ENCODE measurements at places on chromosomes 6 and 20. TPM values are rescaled to one million over a fixed set of nuclear protein-coding genes. Genes with fewer than 3 reads are reported as not detected.

DNA sequence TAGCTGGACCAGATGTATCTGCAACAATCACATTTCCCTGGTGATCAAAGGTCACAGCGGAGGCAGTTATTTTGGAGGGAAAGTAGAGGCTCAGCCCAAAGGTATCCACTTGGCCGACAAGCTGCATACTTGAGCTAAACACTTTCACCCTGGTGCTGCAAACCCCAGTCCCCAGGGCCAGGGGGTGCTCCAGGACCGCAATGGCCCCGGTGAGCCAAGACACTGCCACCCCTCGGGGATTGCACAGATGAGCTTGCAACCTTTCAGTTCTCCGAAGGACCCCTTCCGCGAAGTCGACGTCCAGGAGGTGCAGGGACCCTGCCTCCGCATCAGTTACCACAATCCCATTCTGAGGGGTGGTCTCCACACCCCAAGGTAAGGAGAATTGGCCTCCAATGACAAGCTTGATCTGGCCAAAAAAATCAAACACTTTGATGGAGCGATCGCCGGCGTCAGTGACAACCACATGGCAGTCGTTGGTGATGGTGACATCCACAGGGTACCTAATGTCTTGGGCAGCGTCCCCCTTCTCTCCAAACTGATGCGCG is 823 bp downstream of the NHLRC1 start:
- H3K4me1 ChIP-seq = peaks cover 9% of the 10 kb centered on the region
- peaks cover 23% of the 10 kb centered on the region for H3K27me3 ChIP-seq
- peak overlapping the region; percentile 55 for H3K4me3 ChIP-seq
- H3K36me3 ChIP-seq = no peaks in the 10 kb centered on the region
- DNase-seq = peak; percentile 71
- no peak overlapping the region for H3K27ac ChIP-seq

The CLDN20 gene
- total RNA-seq = not detected

The LZTS3 gene
- 39.4 TPM for total RNA-seq

DNA sequence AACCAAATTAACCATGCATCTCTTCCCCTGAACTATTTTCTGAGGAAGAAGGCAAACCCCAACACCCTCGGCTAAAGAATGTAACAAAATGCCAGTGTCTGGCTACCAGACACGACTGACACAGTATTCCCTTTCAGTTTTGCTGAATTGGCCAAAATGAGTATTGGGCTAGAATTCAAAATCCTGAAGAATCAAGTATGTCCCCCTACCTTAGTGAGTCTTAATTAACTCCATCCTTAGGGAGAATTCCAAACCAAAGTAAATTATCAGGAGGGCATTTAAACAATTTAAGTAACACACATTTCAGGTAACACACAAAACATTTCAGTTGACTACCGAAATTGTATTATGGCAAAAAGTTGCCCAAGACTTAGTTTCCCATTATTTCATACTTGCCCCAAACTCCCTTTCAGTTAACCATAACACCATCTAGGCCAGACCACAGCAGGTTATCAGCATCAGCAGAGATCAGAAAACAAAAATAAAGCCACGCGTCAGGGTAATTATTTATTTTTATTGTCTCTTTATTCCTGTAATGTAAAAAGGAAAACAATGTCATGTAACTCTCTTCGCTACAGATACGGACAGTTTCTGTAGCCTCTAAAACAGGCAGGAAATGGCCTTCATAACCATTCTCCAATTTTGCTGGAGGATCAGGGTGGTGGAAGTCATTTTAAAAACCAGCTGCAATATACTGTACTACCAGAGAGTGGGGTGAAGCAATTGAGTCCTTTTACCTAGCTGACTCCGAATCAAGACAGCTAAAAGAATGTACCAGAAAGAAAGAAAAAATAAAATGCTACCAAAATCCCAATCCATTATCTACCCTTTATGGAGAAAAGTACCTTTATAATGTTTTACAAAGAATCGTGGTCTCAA is 1.9 kb downstream of the SNX5 start:
- H3K4me1 ChIP-seq = peaks cover 56% of the 10 kb centered on the region
- no peaks in the 10 kb centered on the region for H3K27me3 ChIP-seq
- peak overlapping the region; percentile 96 for H3K27ac ChIP-seq
- H3K4me3 ChIP-seq = peak overlapping the region; percentile 86
- H3K36me3 ChIP-seq = peaks cover 53% of the 10 kb centered on the region

The SRXN1 gene
- total RNA-seq = 23.0 TPM

DNA sequence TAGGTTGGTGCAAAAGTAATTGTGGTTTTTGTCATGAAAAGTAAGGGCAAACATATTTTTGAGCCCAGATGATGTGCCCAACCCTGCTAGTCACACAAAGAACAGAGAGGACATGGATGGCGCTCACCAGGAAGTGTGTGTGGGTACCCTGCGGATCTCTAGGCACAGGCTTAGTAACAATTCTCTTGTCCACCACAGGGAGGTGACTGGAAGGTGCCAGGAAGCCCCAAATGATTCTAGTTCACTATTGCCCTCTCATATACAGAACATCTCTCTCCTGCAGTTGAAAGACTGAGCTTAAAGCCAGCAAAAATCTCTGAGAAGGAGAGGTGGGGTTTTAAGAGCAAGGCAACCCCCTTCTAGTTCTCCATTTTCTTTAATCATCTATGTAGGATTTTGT is 272.1 kb upstream of the TAB2 start:
- H3K36me3 ChIP-seq = peaks cover 26% of the 10 kb centered on the region
- peaks cover 45% of the 10 kb centered on the region for H3K4me1 ChIP-seq
- no peak overlapping the region for H3K27ac ChIP-seq

The RSPO3 gene
- total RNA-seq = not detected

DNA sequence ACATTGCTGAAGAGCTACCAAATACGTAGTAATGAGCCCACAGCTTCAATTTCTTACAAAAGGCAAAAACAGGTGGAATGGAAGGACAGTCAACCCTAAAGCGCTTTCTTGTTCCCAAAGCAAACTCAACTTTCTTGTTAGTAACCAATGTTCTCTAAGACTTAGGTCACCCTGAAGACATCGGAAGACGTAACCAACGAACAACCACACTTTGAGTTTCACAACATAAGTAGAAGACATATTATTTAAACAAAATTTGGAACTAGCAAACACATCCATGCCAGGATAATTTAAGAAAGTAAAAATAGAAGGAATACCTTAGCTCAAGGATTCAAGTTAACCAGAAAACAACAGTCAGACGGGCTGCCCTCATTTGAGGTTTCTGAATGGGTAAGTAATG is 51.0 kb downstream of the CNKSR3 start:
- no peak for DNase-seq
- no peaks in the 10 kb centered on the region for H3K27me3 ChIP-seq
- no peaks in the 10 kb centered on the region for H3K36me3 ChIP-seq
- peaks cover 31% of the 10 kb centered on the region for H3K4me1 ChIP-seq
- no peak overlapping the region for H3K4me3 ChIP-seq

GRCh38 chr6:72661411-72661810 is 39.5 kb downstream of the KCNQ5 start:
- H3K27me3 ChIP-seq = no peaks in the 10 kb centered on the region
- no peaks in the 10 kb centered on the region for H3K36me3 ChIP-seq
- H3K27ac ChIP-seq = no peak overlapping the region

GRCh38 chr20:1415667-1416468 is 23.0 kb upstream of the FKBP1A start:
- peaks cover 11% of the 10 kb centered on the region for H3K4me1 ChIP-seq
- peaks cover 12% of the 10 kb centered on the region for H3K27me3 ChIP-seq
- peaks cover 22% of the 10 kb centered on the region for H3K36me3 ChIP-seq
- no peak for DNase-seq
- H3K4me3 ChIP-seq = no peak overlapping the region
- no peak overlapping the region for H3K27ac ChIP-seq

The ACSS2 gene
- total RNA-seq = 28.9 TPM

- DNase-seq = no peak
- peaks cover 19% of the 10 kb centered on the region for H3K36me3 ChIP-seq
- H3K27me3 ChIP-seq = no peaks in the 10 kb centered on the region
- H3K27ac ChIP-seq = peak overlapping the region; percentile 86
These were observed 5.7 kb downstream of the RRBP1 start for GRCh38 chr20:17676378-17676759.
